ENCODE measurements at places on chromosomes 6 and 20.
A peak's percentile ranks its signal among the peaks of the same experiment; 100 is the strongest.

GRCh38 chr6:169046483-169047192 lies 207.0 kb downstream of the THBS2 start:
- DNase-seq, result peak; percentile 89

- DNase-seq, result no peak
Measured at GRCh38 chr6:111865909-111866546, 7.2 kb downstream of the FYN start.

GRCh38 chr6:63802606-63803206 lies 167.1 kb downstream of the PHF3 start:
- peak; percentile 60 for DNase-seq

- DNase-seq, result peak; percentile 14
Measured at GRCh38 chr6:113017353-113017752, 670.2 kb downstream of the RFPL4B start.

- no peak for DNase-seq
Measured at GRCh38 chr20:64220891-64221527, 34.5 kb upstream of the PCMTD2 start.

GRCh38 chr20:33037456-33037855 lies 6.0 kb downstream of the BPIFB6 start:
- DNase-seq, result no peak

GRCh38 chr20:31695849-31696804 lies 26.5 kb downstream of the BCL2L1 start:
- peak; percentile 76 for DNase-seq

GRCh38 chr6:13261464-13261994 lies 66.8 kb downstream of the TBC1D7 start:
- DNase-seq, result no peak

DNA sequence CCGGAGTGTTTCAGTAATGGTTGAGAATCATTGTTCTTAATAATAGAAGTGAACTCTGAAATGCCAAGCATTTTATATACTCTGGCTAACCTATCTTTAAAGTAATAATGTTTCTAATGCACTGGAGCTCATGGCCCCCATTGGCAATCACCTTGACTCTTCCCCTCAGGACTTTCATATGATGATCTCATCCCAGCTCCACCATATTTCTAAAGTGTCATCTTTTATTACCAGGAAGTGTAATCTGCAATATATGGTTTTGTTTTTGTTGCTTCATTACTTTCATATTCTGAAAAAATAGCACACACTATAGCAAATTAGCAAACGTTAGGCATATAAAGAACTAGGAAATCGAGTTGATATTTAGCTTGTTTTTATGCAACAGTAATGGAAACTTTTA lies 60.3 kb downstream of the TULP4 start:
- no peak for DNase-seq

DNA sequence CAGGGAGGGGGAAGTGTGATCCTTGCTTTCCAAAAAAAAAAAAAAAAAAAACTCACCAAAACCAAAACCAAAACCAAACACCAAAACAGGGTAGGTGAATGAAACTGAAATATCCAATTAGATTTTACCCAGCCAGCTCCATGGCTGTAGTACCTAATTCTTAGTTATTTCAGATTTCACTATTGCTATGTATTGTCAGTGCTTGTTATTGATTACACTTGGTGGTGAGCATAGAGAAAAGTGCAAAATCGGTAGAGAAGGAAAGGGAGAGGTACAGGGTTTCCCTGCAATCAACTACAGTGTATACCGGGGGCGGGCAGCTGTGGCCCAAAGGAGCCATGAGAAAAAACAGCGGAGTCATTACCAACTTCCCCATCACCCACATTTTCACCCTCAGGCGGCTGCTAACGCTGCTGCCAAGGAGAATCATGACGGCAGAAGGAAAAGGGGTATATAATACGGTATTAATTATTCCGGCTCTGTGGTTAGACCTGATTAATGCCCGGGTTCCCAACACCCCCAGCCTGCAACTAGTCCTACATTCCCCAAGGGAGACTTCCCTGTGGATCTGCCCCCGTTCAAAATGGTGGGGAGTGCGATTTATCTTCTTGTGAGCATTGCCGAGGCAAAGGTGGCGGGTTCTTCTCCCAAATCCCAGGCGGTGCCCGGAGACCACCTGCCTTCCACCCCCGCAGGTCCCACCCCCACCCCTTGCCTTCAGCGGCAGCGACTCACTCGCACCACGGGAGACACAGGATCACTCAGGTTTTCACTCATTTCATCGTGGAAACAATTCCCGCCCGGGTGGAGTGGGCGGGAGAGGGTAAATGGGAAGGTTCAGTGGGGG lies at the start of gene C6orf62:
TSS of gene C6orf62 (minus strand) at position 30 of the 847 bp plus-strand sequence. CDS start 486 bp downstream, outside the sequence.
- peak; percentile 83 for DNase-seq

DNA sequence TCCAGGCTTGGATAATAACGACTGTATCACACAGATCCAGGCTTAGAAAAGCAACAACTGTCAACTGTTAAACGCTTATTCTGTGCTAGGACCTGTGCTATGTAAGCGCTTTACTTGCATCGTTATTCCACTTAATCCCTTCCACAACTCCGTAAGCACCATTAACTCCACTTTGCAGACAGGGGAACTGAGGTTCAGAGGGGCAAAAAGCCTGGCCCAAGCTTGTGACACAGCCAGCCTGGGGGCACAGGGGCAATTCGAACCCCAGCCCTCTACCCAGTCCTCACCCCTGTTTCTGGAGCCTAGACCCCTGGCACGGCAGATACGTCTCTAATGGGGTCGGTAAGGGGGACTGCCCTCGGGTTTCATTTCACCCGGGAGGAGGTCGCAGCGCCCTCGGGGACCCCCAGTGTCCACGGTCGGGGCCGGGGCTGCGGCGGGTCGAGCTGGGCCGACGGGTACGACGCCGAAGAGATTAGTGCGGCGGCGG lies 411 bp downstream of the DSN1 start:
- peak; percentile 35 for DNase-seq

- peak; percentile 94 for DNase-seq
Measured at GRCh38 chr6:150169609-150170008, 26.8 kb downstream of the PPP1R14C start.

DNA sequence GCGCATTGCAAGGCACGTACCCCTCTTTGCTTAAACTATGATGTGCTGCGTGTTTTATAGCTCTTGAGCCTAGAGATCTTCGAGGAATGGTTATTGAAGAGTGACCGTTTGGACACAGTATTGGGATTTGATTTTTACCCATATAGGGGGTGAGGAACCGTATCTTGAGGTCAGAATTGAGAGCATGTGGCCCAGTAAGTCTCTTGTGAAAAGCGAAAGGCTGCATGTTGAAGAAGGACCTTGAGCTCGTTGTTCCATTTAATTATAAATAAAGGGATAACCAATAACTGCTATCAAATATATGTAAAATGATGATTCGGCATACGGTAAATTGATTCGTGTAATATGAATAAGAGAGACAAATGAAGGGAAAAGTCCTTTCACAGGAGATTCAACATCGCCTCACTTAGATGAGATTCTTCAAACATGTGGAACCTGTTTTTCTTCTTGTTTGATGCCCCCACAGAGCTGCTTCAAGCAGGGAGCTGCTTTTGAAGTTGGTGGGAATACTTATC lies 66.6 kb downstream of the AKAP12 start:
- DNase-seq, result no peak

- DNase-seq, result no peak
Measured at GRCh38 chr6:111738156-111738555, 132.5 kb upstream of the TRAF3IP2 start.

Data from GM23248 (cell line).